NCI-H2227 treated with DMSO at 0.1 percent for 48 hours (cell line): ENCODE measurements at places on chromosomes 7 and 10.
A peak's percentile ranks its signal among the peaks of the same experiment; 100 is the strongest.

DNA sequence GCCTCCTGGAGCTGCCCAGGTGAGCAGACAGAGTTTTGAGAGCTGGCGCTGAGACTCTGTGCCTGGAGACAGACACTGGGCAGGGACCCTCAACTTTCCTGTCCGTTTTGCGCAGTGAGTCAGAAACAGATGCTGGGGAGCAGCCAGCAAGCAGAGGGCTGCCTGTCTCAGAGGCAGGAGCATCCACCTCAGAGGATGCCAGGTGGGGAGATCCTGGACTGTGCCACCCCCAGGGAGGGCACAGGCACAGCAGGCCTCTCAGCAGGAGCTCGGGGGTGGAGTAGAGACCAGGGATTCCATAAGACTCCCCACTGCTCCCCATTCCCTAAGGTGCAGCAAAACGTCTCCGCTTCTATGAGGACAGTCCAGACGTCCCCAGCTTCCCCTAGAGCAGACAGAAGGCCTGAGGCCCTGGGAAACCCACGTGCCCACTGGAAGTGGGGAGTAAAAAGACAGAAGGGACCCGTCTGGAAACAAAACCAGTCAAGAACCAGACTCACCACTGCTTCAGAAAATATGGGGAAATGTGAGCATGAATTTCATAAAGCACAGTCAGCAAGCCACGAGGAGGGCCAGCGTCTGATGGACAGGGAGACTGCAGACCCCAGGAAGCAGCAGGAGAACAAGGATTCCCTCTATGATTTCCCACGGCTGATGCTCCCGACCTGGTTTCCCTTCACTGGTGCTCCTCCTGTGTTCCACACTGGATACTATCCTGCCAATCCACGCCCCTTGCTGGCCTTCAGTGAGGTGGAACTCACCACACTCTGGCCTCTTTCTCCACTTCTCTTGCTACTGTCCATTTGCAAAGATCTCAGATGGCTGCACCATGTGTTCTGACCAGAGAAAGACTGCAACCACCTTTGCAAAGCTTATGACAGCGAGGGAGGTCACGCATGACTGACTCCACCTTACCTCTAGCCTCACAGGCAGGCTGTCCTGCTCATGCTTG, 151.3 kb upstream of the FAM20C start:
- no peak for DNase-seq

DNA sequence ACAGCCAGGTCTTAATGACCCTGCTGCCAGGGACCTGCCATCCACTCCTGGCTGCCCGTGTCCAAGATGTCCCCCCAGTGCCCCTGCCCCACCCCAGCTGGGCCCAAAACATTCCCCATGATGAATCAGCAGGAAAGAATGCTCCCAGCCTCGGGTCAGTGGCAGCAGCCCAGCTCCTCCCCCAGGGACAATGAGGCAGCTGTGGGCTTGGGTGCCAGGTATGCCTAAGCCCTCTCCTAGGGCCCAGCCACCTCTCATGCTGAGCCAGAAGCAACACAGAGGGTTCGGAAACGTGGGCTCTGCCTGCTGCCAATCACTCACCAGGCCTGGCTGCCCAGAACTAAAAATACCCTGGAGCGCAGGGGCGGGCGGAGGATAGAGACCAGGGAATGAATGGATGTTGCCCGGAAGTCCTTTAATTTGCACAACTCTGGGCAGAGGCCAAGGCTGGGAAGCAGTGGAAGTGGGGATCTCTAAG, 1.5 kb upstream of the LOXL4 start:
- DNase-seq: no peak

DNA sequence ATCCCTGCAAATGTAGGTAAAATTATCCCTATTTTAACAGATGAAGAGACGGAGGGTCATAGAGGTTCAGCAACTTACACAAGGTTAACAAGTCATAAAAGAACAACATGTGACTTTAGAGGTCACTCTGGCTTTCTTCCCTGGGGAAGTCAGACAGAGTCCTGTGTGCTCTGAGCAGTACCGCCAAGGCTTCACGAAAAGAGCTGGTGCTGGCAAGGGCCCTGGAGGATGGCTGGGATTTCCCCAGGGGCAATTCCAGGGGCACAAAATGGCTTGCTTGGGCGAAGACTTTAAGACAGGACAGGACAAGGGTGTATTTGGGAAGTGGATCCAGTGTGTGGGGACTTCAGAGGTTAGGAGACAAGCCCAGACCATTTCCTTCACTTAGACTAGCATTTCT, 144.1 kb downstream of the PIP4K2A start:
- no peak for DNase-seq

GRCh38 chr7:122914812-122915211, 28.6 kb upstream of the CADPS2 start:
- peak; percentile 16 for DNase-seq

DNA sequence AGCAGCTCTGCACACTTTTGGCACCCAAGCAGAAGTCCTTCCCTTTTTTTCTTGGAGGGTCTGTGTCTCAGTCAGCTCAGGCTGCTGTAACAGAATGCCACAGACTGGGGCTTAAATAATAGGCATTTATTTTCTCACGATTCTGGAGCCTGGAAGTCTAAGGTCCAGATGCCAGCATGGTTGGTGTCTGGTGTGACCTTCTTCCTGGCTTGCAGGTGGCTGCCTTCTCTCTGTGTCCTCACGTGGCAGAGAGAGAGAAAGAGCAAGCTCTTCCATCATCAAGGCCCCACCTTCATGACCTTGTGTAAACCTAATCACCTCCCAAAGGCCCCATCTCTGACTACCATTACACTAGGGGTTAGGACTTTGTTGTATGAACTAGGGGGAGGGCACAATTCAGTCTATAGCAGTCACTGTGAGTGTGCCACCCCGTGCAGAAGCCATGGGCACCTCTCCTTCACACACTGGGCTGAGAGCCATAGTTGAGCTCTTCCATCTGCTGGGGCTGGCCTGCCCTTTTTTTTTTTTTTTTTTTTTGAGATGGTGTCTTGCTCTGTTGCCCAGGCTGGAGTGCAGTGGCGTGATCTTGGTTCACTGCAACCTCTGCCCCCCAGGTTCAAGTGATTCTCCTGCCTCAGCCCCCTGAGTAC, 80.3 kb downstream of the OAT start:
- DNase-seq: no peak

DNA sequence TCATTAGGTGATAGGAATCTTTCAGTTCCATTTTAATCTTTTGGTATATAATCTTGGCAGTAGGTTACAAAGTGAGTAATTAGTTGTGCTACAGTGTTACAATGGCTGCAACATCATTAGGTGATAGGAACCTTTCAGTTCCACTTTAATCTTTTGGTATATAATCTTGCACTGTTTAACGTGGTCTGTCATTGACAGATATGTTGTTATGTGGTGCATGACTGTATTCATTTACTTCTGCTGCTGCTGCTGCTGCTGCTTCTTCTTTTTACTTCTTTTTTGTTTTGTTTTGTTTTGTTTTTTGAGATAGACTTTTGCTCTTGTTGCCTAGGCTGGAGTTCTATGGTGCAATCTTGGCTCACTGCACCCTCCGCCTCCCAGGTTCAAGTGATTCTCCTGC, 28.6 kb downstream of the ST7 start:
- DNase-seq: no peak

GRCh38 chr10:24552346-24553016, 171.2 kb downstream of the ARHGAP21 start:
- DNase-seq: no peak

GRCh38 chr10:103598654-103599115, 105.2 kb downstream of the NEURL1 start:
- DNase-seq: peak; percentile 30

- no peak for DNase-seq
Measured at GRCh38 chr10:121845044-121845784, 82.6 kb downstream of the ATE1 start.

- DNase-seq: no peak
Measured at GRCh38 chr7:34133356-34133982, 228.1 kb downstream of the BMPER start.

GRCh38 chr10:75593692-75594556, 162.5 kb downstream of the LRMDA start:
- no peak for DNase-seq

- DNase-seq: no peak
Measured at GRCh38 chr10:13270877-13271551, 28.9 kb downstream of the PHYH start.

GRCh38 chr7:48004638-48005037, 24.3 kb downstream of the SUN3 start:
- no peak for DNase-seq

DNA sequence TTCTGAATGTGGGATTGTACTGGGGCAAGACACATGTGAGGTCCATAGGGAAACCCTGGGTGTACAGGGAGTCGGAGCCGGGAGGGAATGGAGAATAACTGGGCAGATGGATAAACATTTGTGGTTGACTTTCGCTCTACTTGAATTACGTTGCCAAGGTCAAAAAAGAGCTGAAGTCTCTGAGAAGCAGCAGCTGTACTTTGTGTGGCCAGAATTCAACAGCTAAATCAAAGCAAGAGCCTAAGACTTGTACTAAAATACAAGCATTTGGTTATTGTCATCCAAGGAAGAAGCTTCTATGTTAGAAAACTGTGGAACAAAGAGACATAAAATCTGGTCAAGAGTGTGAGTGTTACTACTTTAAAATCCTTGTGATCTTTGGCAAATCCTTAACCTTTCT, 457.2 kb downstream of the ARL4A start:
- no peak for DNase-seq

DNA sequence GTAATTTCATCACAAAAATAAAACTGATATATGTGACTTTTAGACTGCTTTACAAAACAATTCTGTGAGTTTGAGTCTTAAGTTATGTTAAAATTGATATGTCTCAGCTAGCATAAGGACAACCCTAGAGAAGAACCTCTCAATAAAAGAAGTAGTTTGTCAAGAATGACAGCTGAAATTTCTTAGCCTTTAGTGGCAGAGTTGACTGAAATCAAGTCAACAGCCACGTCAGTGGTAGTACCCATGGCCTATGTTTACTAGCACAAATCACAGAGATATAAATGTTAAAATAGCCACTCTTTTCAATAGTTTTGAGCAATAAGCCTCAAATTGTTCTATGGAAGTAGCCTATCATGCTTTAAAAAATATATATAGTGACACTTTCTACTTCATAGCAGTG, 138.9 kb upstream of the FERD3L start:
- no peak for DNase-seq

- DNase-seq: no peak
Measured at GRCh38 chr10:69837261-69837660, 35.6 kb downstream of the COL13A1 start.

DNA sequence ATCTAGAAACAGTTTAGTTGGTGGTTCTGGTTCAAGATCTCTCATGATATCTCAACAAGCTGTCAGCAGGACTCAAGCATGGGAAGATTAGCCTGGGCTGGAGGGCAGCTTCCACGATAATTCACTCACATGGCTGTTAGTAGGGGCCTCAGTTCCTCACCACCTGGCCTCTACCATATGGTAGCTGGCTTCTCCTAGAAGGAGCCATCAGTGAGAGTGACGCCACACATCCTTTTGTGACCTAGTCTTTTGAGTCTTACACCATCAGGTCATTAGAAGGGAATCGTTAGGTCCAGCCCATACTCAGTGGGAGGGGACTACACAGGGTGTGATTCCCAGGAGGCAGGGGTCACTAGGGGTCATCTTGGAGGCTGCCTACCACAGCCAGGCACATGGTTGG, 239.3 kb upstream of the PLPP4 start:
- no peak for DNase-seq

DNA sequence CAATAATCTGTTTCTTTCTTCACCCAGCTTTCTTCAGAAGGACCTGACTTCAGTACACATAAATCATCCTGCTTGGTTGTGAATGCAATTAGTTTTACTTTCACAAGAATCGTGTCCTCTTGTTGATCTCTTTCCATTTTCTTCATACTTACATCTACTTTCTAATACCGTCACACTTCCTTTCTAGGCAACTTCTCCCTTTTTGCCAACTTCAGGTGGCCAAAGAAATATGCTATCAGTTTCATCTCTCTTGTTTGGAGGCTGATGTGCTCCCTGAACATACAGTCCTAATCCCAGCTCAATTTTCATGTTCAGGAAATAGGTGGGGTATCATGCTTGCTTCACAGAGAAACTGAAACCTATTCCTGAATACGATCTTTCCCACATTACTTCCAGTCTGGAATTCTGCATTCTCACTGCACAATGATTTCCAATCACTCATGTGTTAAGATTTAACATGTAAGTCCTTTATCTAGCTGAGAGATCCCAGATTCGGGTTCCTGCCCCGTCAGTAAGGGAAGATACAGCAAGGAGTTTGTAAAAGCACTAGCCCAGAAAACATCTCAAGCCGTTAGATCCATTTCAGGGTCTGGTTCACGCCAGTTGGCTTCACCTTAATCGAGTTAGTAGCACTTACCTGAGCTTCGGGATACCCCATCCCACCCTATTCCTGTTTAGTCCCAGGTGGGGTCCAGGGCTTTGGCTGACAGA, 994 bp downstream of the SLC25A28 start:
- no peak for DNase-seq

GRCh38 chr7:17584822-17585221, 286.4 kb downstream of the AHR start:
- no peak for DNase-seq

GRCh38 chr7:111274857-111275256, 183.9 kb downstream of the LRRN3 start:
- no peak for DNase-seq

- no peak for DNase-seq
Measured at GRCh38 chr7:152986376-152986775, 226.8 kb downstream of the ACTR3B start.

- DNase-seq: no peak
Measured at GRCh38 chr10:52337225-52337624, 23.1 kb downstream of the DKK1 start.

DNA sequence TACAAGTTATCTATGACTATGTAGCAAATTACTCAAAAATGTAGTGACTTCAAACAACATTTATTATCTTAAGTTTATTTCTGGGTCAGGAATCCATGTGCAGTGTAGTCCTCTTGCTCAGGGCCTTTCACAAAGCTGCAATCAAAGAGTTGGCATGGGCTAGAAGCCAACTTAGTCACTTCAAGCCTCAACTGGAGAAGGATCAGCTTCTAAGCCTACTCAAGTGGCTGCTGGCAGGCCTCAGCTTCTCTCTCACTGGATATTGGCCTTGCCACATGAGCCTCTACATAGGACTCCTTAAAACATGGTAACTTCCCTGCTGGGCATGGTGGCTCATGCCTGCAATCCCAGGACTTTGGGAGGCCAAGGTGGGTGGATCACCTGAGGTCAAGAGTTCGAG, 5.0 kb upstream of the NFE2L3 start:
- no peak for DNase-seq

GRCh38 chr10:118904286-118904685, 125.2 kb upstream of the NANOS1 start:
- peak; percentile 21 for DNase-seq

DNA sequence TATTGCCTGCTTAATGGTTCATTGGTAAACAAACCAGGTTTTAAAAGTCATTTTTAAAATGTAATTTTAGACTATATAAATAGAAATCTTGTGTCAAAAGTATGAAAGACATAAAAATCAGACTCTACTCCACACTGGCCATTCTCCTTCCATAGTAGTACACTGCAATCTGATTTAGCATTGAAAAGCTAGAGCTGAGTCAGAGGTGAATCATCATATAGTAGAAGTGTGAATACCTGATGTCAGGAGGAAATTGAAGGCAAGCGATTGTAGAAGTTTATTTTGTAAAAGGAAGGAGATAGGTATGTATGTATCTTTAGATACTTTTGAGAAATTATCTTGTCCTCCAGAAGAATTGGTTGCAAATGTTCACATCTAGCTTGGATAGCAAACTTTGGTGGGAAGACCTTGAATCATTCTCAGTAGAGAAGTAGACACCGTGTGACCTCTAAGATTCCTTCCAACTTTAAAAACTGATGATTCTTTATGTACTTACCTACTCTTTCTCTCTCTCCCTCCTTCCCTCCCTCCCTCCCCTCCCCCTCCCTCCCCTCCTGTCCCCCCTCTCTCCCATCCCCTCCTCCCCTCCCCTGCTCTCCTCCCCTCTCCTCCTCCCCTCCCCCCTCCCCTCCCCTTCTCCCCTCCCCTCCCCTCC, 88.1 kb downstream of the BTAF1 start:
- no peak for DNase-seq
